ENCODE measurements at places on chromosomes 2 and 18.

DNA sequence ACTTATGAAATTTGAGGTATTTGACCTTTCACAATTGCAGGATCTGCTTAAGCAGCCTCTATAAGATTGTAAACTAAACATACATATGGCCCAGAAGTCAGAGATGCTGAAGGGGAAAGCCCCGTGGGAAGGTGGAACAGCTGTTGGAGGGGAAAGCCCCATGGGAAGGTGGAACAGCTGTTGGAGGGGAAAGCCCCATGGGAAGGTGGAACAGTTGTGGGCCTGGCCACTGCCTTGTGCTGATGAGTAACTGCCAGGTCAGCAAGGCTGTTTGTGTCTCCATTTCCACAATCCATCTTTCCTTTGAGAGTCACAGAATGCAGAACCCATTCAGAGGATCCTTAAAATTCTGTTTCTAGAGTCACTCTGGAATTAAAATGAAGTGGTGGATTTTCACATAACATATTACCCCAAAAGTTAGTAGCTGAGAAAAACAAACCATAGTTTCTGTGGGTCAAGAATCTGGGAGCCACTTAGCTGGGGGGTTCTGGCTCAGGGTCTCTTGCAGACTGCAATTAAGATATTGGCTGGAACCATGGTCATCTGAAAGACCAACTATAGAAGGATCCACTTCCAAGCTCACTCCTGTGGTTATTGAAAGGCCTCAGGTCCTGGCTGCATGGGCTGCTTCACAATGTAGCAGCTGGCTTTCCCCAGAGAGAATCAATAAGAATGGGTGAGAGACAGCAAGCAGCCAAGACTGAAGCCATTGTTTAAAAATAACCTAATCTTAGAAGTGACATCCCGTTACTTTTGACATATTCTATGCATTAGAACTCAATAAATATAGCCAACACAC is 86.6 kb upstream of the CAVIN2 start:
- DNase-seq = no peak

- no peak for DNase-seq
These were observed 111.3 kb upstream of the SIX2 start for GRCh38 chr2:45120546-45120945.

GRCh38 chr2:105739426-105739825 is 5.3 kb upstream of the NCK2 start:
- DNase-seq = no peak

- DNase-seq = no peak
These were observed 1412.0 kb upstream of the ZEB2 start for GRCh38 chr2:145931781-145932395.
